ENCODE measurements at places on chromosomes 4 and X. TPM values are rescaled to one million over a fixed set of nuclear protein-coding genes. Genes with fewer than 3 reads are reported as not detected.

Gene GABRG1
- not detected for polyA plus RNA-seq

Gene PABPC1L2A
- polyA plus RNA-seq: not detected

Gene AMOT
- 2.7 TPM for polyA plus RNA-seq

Gene NR0B1
- polyA plus RNA-seq: not detected

Gene P2RY10
- polyA plus RNA-seq: 61.8 TPM

Gene F8
- 4.6 TPM for polyA plus RNA-seq

Gene PRDM5
- 0.44 TPM for polyA plus RNA-seq

DNA sequence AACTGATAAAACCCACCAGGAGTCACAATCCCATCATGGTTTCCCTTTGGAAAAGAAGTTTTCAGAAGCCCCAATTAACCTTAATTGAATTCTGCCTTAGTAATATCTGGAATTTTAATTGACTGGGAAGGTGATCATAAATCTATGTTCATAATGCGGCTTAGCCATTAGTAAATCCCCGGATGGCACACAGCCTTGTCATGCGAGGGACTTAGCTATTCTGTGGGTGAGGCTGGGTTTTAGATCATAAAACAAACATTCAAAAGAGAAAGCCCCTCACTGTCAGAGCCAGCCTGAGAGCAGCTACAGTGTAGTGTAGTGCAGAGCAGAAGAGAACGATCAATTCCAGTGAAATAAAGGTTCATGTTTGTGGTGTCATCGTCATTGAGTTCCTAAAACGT lies 124.0 kb upstream of the NOCT start:
- H3K4me1 ChIP-seq: no peaks in the 10 kb centered on the region
- H3K4me3 ChIP-seq: no peak overlapping the region
- no peaks in the 10 kb centered on the region for H3K36me3 ChIP-seq
- H3K27me3 ChIP-seq: no peaks in the 10 kb centered on the region
- DNase-seq: no peak

- no peak overlapping the region for H3K27ac ChIP-seq
- no peaks in the 10 kb centered on the region for H3K36me3 ChIP-seq
- no peaks in the 10 kb centered on the region for H3K4me1 ChIP-seq
These were observed 1333.7 kb upstream of the DIAPH2 start for GRCh38 chrX:95350774-95351488.

DNA sequence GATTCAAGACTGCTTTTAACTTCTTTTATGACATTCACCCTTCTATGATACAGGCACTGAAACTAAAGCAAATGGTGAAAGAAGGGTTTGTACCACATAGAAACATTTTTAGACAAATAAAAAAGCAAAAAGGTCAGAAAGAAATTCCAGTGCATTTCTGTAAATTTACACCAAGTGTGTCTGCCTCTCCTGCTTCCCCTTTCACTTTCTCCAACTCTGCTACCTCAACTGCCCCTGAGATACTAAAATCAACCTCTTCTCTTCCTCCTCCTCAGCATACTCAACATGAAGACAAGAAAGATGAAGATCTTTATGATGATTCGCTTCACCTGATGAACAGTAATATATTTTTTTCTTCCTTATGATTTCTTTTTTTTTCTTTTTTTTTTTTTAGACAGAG lies 187.9 kb downstream of the LRBA start:
- H3K27ac ChIP-seq: no peak overlapping the region
- no peak for DNase-seq
- no peaks in the 10 kb centered on the region for H3K36me3 ChIP-seq
- H3K4me3 ChIP-seq: no peak overlapping the region

DNA sequence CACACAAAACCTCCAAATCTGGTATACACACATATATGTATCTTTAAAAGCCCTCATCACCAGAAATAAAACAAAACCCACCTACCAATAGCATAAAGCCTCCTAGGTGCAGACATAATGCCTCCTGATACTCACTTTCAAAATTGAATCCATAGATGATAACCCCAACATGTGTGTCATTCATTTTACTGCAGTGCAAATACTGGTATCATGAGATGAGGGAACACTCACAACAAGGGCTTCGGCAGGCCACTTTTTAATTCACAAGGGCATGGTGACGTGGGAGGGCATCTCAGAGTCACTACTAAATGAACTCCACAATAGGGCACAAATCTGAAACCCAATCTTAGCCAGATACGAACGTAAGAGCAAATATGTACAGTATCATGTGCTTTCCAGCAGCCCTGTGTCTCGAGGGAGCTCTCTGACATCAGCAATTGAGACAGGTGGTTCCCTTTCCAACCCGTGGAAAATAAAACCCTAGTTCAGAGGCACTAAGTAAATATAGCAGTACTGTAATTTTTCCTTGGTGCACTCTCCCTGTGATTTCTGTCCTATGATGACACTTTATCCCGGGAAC lies 14.1 kb upstream of the PPARGC1A start:
- no peaks in the 10 kb centered on the region for H3K36me3 ChIP-seq
- no peak overlapping the region for H3K4me3 ChIP-seq
- H3K27ac ChIP-seq: no peak overlapping the region

DNA sequence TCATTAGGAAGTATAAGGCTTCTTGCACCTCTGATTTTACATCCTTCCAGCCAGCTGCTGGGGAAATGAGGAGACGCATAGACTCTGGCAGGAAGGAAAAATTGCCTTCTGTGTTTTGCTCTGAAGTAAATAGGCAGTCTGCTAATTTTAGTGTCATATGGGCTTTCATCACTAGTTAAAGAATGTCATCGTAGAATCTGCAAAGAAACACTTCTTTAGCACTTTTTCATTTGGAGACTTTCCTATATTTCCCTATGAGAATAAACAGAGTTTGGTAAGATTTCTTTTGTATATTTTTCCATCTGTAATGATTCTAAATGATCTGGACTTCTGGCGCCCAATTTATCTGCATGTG lies 3.3 kb downstream of the ADGRL3 start:
- no peak for DNase-seq
- H3K4me3 ChIP-seq: no peak overlapping the region
- no peaks in the 10 kb centered on the region for H3K36me3 ChIP-seq
- H3K27ac ChIP-seq: no peak overlapping the region
- H3K27me3 ChIP-seq: no peaks in the 10 kb centered on the region

- H3K36me3 ChIP-seq: no peaks in the 10 kb centered on the region
- H3K4me3 ChIP-seq: no peak overlapping the region
- DNase-seq: no peak
- H3K27ac ChIP-seq: no peak overlapping the region
- no peaks in the 10 kb centered on the region for H3K27me3 ChIP-seq
These were observed 113.0 kb downstream of the FBXW7 start for GRCh38 chr4:152422817-152423320.

- peaks cover 44% of the 10 kb centered on the region for H3K4me1 ChIP-seq
- no peak overlapping the region for H3K4me3 ChIP-seq
- DNase-seq: no peak
- H3K27ac ChIP-seq: peak overlapping the region; percentile 51
- H3K36me3 ChIP-seq: peaks cover 23% of the 10 kb centered on the region
These were observed 11.6 kb downstream of the CXCR3 start for GRCh38 chrX:71606536-71607216.

GRCh38 chrX:129697204-129697829 lies 41.5 kb upstream of the XPNPEP2 start:
- no peak for DNase-seq
- H3K36me3 ChIP-seq: no peaks in the 10 kb centered on the region

DNA sequence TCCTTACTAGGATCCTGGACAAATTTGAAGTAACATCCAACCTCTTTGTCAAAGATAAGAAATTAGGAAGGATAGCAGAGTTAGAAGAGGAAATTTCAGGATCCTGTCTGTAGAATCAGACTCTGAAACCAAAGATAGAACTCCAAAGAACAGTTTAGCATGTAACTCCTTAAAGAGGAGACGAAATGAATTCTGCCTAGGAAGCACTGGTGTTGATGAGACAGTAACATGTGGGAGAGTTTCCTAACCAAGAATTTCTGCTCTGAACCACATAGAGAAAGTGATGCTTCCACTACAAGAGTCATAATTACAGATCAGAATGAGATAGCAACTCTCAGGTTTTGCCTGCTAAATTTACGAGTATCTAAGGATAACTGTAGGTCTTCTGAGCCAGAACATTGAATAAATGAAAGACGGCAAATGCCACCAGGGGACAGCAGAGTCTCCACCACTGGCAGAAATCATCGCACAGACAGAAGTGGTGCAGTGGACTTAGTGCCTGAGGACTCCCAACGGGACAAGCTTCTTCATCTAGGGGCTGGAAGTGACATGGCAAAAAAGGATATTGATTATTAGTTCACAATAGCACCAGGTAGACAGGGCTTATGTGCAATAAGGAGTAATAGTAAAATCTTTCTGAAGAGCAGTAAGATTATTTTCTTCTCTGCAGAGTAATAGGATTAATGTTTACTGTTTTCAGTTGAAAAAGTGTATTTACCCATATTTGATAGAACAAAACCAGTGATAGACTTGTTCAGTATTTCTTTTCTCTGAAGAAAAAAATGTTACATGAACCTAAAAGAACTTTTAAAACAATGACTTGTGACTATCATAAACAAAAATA lies 6.7 kb upstream of the PPID start:
- no peak overlapping the region for H3K27ac ChIP-seq
- peak; percentile 55 for DNase-seq
- peaks cover 5% of the 10 kb centered on the region for H3K27me3 ChIP-seq
- H3K4me3 ChIP-seq: no peak overlapping the region
- no peaks in the 10 kb centered on the region for H3K36me3 ChIP-seq

DNA sequence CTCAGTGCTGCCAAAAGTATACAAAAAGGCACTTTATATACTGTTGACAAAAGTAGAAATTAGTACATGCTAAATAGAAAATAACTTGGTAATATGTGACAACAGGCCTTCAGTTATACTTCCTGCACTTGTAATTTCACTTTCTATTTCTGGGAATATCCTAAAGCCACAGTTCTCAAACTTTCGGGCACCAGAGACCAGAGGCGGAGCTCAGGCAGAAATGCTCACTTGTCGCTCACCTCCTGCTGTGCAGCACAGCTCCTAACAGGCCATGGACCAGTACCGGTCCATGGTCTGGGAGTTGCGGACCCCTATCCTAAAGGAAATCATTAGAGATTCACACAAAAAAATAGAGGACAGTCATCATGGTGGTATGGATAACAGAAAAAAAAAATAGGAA lies 25.7 kb downstream of the ACSL4 start:
- H3K27ac ChIP-seq: no peak overlapping the region
- DNase-seq: no peak
- no peak overlapping the region for H3K4me3 ChIP-seq
- H3K27me3 ChIP-seq: no peaks in the 10 kb centered on the region

GRCh38 chr4:4990329-4990728 lies 28.9 kb downstream of the CYTL1 start:
- no peak for DNase-seq
- H3K36me3 ChIP-seq: no peaks in the 10 kb centered on the region
- H3K27ac ChIP-seq: no peak overlapping the region
- H3K4me3 ChIP-seq: no peak overlapping the region
- no peaks in the 10 kb centered on the region for H3K27me3 ChIP-seq

DNA sequence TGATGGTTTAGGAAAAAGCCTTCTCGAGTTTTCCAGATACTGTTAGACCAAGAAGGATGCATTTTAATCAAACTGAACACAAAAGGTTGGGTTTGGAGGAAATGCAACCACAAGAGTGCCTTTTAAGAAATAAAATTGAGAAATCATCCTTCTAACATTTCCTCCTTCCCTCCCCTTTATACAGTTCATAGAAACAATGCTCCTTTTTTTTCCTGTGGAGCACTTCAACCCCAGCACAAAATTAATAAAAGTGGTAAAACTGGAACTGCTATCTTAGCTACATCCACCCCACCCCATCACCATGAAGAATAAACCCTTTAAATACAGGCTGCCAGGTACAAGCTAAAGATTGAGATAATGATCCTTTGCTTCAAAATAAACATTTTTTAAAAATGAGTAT lies 211.1 kb downstream of the RELL1 start:
- H3K27ac ChIP-seq: no peak overlapping the region
- DNase-seq: no peak
- H3K4me1 ChIP-seq: no peaks in the 10 kb centered on the region
- H3K27me3 ChIP-seq: no peaks in the 10 kb centered on the region
- H3K4me3 ChIP-seq: no peak overlapping the region

All from CD4-positive, alpha-beta memory T cell (primary cell).